ENCODE measurements at places on chromosomes 7 and 10.
A peak's percentile ranks its signal among the peaks of the same experiment; 100 is the strongest.

DNA sequence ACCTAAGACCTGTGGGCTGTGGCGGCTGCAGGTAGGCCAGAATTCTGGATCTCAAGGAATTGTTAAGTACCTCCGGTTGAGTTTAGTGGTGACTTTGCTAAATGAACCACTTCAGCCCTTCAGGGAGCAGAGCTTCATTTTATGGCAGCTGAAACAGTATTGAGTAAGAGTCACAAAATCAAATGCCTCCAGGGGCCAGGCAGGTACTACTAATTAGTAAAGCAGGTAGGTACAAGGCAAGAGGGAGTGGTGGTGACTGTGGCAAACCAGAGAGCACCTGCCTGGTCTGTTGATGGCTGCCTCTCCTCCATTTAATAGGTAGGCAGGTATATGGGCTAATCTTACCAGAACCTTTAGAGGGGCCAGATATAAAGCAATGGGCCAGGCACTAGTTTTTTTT, 118.8 kb downstream of the EMX2 start:
- no peak for DNase-seq

DNA sequence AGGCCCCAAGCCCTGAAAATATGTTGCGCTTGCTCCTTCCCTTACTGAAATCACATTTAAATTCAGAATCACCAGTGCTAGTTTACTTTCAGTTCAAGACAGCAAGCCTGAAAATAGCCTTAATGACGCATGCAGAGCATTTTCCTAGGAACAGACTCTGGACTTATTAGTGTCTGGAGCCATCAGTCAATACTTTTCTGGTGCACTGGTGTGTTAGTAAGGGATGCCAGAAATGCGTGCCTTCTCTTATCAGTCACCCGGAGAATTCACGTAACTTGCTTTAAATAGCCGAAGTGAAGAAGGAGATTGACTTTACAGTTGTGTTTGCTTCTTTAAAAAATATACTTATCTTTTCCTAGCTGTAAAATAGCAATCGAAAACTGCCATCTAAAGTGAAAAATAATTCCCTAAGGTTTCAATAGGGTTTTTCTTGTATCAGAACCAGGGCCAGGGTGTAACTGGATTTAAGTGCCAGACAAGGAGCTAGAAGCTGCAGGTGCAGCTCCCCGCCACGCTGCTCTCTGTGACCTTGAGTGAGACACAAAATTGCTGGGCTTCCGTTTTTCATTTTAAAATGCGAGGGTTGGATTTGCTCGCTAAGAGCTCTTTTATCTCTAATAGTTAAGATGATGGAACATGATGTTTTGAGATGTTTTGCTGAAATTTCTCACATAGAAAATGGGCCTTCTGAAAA, 177.8 kb downstream of the NSUN6 start:
- no peak for DNase-seq

DNA sequence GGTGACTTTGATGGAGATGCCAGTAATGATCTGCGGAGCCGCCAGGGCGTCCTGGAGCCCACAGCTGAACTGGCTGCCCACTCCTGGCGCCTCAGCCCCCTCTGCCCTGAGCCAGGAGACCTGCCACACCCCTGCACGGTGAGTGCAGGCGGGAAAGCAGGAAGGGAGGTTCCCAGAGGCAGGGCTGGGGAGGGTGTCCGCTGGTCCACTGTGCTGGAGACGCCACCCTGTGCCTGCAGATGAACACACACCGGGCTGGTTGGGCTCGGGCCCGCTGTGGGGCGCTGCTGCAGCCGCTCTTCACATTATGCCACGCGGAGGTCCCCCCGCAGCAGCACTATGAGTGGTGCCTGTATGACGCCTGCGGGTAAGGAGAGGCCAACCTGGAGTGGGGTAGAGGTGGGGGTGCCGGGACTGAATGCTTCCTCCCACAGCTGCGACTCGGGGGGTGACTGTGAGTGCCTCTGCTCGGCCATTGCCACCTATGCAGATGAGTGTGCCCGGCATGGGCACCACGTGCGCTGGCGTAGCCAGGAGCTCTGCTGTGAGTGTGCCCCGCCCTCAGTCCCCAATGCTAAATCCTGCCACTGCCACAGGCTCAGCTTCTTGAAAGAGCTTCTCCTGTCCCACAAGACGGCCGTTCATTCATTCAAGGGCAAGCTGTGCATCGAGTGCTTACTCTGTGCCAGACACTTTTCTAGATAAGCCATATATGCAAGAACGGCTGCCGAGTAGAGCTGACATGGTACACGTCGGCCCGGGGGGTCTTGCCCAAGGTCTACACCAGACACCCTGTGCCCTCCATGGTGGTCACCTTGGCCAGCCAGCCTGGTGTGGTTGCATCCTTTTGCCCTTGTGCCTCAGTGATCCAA, 14.3 kb upstream of the ZNF467 start:
- DNase-seq: no peak

DNA sequence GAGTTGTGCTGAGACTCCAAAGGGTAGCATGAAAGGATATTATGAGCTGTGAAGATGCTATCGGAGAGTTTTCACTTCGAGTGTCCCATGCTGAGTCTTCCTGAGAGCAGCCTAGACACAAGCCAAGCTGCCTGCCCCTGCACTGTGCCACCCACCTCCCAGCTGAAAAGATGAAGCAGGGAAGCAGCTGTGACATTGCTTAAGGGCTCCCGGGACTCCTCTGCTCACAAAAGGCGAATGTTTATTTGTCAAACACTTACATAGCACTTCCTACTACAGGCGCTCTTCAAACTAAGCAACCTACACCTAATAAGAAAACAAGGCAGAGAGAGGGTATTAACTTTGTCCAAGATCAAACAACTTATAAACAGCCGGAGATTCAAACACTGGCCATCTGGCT, 95.6 kb downstream of the OSBPL3 start:
- no peak for DNase-seq

DNA sequence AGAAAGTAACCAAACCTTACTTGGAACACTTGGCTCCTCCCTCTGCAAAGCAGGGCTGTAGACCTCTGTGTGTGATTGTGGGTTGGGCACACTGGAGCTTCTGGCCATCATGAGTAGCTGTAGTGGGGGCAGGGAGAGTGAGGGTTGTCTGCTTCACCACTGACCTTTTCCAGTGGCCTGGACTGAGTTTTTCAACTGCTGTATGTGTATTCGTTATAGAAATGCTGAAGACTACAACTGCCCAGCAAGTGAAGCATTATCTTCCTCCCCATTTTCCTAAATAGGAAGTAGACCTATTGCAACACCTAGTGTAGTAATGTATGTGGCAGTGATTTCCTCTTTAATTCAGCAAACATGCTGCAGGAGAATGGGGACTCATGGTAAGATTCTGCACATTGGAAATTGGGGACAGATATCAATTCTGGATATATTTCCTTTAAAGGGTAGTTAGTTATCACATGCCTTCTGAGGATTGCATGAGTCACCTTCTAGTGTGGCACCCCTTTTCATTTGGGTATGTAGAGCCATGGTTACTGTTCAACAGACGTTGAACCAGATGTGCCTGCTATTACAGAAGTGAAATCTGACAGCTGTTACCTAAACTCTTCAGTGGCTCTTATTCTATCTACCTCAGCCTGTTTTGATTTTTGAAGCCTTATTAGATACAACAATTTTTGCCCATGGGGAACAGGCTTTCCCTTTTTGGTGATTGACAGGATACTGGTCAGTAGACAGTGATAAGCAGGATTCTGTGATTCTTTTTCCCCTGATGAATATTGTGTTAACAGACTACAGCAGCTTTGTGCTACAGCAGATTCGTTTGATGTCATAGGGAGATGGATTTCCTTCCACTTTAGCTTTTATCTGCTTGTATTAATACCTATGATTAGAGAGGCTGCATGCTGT, 130.9 kb downstream of the SND1 start:
- no peak for DNase-seq

GRCh38 chr10:13715100-13715499, 128.3 kb downstream of the PRPF18 start:
- DNase-seq: no peak

DNA sequence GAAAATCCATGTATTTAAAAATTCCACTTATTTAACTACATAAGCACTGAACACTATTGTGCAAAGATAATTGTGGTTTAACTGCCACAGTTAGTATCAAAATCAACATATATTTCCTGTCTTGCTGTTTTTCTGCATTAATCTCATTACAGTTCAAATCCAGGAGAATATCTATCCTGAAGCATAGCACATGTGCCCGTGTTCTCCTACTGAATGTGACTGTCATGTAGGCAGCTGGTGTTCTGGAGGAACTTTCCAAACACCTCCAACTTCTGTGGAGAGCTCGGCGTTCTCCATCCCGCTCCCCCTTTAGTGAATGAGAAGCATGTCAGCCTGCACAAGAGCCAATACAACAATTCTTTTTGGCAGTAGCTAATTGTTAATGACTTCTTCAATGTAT, 76.4 kb upstream of the IKZF1 start:
- no peak for DNase-seq

DNA sequence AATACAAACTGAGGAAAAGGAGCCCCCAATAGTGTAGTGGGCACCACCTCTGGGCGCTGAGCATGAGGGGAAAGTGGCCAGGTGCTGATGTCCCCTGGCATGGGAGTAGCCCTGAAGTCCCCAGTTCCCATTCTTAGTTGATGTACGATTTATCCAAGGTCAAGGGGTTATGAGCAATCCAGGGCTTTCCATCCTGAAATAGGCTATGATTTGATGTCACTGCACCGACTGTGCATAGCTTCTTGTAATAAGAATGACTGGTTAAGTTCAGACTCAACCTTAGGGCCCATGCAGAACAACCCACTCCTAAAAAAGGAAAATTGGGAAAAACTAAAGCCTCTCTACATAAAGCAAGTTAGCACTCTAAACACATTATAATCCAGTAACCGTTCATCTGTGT, 4.4 kb downstream of the FRAT1 start:
- no peak for DNase-seq

DNA sequence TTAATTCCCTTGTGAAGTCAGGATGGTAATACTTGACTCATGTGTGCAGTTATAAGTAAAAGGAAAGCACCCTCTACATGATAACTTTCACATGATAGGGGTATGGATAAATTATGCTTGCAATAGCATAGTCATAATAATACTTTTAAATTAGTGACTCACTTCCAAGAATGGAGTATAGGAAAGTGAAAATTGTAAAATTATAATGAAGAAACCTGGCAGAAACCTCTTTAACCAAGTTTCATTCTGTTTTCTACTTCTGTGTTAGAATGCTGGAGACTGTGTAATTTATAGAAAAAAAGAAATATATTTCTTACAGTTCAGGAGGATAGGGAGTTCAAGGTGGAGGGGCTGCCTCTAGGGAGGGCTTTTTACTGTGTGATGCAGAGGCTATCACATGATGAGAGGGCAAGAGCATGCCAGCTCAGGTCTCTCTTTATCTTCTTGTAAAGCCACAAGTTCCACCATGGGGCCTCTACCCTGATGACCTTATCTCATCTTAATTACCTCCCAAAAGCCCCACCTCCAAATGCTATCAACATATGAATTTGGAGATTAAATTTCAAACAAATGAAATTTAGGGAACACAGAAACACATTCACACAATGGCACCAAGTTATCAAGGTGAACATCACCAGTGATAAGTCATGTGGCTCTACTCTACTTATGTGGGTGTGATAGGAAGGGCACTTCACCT, 43.2 kb downstream of the HDAC9 start:
- DNase-seq: no peak

GRCh38 chr7:25835197-25835596, 316.8 kb upstream of the NFE2L3 start:
- DNase-seq: no peak

DNA sequence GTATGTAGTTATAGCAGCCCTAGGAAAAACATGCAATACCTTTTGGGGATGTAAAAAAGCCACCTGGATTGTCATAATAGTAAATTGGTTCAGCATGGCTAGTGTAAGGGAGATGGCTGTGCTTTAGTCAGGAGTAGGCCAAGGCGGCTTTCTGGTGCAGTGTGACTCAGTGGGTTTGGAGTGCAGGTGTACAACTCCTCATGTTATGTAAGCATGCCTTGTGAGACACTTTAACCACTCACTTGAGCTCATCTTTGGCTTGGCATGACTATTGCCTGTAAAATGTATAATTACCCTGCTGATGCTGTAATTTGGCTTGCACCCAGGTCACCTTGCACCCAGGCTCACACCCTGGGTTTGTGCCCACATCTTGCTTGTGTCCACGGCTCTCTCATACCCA, 239.2 kb upstream of the GLI3 start:
- DNase-seq: no peak

- DNase-seq: no peak
Observed at GRCh38 chr10:25556457-25556856, 377.6 kb upstream of the MYO3A start.

- peak; percentile 13 for DNase-seq
Observed at GRCh38 chr7:8190119-8190895, 71.7 kb downstream of the ICA1 start.

DNA sequence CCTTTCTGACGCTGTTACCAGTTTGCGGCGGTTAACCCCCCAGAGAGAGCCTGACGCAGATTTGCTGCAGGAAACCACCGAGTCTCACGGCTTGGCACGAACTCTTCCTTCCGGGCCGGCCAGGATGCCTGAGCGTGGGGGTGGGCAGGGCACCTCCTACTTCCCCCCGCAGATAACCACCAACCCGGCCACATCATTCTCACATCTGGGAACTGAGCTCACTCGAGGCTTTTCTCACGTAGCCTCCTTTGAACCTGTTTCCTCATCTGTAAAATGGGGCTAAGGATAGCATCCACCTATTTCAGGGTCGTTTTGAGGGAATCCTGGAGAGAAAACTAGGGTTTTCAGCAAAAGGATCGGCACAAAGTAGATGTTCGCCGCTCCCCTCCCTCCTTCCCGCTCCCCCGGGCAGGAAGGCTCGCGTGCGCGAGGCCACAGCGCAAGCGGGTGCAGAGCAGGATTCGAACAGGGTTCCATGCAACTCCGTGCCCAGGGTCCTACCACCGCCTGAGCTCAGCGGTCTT, 23.6 kb downstream of the DDIT4 start:
- DNase-seq: no peak

DNA sequence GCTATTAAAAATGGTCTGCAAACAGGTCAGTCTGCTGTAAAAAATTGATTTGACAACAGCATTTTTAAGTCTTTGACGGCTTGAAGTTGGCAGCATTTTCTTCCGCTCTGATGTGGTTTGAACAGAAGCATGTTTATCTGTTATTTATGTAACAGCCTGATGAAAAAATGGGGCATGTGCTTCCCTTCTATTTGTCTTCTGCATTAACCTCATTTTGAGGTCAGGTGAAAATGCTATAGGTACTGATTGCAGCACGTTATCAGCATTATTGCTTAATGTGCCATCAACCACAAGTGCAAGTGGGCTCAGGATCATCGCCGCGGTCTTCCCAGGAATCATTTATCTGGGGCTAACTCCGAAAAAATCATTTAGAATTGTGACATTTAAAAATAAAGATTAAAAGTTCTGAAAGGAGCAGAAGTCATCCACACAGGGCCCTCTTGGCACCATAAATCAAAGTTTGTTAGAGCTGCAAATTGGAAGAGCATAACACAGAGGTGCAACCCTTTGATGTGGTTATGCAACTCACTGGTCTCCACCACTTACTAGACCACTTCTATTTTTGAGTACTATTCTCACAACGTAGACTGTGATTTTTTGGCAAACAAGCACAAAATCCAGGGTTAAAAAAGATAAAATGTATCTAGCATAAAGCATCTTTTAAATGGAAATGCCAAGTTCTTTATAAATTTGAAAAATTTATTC, 307.7 kb downstream of the MDFIC start:
- DNase-seq: no peak

- no peak for DNase-seq
Observed at GRCh38 chr7:134694767-134695166, 48.1 kb downstream of the BPGM start.
